ENCODE measurements at places on chromosomes 5 and 9.
A peak's percentile ranks its signal among the peaks of the same experiment; 100 is the strongest.

DNA sequence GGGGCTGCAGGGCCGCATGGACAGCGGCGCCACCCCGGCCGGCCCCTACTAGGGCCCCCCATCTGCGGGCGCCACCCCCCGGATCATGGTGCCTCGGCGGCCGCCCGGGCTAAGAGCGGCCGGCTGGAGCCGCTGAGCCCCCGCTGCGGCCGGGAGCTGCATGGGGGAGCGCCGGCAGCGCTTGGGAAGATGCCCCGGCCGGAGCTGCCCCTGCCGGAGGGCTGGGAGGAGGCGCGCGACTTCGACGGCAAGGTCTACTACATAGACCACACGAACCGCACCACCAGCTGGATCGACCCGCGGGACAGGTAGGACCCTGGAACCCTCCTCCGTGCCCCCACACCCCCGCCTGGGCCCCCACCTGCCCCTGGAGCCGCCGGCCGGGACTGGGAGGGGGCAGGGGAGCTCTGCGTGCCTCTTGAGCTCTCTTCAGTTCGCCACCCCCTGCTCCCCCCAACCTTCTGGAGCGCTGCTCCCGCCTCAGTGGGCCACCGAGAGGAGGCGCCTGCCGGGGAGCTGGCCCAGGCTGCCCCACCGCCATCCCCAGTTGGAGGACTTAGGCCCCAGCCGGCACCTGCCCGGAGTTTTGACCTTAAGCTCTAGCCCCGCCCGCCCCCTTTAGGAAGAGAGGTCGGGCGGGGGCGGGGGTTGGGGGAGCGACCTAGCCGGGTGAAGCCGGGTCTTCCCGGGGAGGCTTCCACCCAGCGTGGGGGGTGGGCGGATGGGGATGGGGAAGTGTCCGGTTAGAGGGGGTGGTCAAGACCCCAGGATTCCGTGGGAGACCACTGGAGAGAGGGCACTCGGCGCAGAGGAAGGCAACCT lies 730 bp downstream of the WWC1 start:
- DNase-seq = no peak

GRCh38 chr5:107674655-107675054 lies 3.9 kb upstream of the EFNA5 start:
- no peak for DNase-seq

DNA sequence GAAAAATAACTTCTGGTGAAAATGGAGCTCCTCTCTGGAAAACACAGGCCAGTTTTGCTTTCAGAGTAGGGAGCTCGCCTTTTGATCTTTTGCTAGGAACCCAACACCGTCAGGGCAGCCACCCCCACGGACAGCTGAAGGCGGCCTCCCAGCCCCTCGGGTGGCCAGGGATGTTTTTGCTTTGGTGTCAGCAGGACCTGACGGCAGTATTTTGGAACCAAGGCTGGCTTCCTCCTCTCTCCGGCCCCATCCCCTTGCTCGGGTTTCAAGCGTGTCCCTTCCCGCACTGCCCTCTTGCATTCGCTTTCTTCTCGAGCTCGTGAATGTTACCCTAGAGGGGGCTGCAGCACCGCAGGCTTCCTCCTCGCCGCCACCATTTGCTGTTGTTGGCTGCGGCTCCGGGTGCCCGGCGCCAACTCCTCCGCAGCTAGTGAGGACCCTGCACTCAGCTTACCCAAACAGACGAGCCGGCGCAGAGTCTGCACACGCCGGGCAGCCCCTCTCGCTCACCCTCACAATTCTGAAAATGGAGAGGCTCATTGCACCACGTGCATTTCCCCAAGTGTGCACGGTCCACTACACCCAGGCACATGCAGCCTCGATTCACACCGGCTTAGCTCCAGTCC lies 35.5 kb upstream of the ADAMTSL1 start:
- no peak for DNase-seq

DNA sequence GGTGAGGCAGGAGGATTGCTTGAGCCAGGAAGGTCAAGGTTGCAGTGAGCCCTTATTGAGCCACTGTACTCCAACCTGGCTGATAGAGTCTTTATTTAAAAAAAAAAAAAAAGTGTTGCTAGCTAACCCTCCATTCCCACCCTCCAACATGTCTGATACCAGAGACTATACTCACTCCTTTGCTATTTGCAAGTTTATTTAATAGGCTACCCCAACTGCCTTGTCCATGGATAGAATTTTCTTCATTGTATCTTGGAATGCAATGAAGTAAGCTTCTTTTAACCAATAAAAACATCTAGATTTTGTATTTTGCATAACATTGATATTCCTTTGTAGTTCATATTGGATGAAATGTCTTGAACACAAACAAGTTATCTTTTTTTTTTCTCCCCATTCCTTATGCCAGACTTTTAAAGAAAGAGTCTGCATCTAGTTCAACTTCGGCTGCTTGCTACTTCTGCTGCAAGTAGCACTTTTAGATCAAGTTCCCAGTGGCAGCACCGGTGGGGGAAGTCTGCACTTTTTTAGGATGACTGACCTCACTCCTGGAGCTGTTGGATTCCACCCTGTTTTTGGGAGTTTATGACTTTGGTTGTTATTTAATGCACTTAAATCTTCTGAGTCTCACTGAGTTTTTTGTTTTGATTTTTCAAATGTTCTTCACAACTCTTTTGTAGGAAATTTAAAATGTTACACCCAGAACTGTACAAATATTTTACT lies 112.5 kb downstream of the UHRF2 start:
- DNase-seq = no peak

DNA sequence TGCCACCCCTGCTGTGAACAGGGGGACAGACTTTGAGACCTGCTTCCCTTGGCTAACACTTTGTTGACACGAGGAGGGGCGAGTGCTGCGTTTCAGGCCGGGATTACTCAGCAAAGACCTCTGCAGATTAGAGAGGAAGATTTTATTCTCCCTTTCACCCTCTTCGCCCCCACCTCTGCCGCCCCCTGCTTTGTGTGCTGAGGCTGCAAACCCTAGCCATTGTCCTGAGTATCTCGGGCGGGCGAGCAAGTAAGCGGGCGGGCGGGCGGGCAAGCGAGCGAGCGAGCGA lies 6.0 kb downstream of the ISL1 start:
- no peak for DNase-seq

DNA sequence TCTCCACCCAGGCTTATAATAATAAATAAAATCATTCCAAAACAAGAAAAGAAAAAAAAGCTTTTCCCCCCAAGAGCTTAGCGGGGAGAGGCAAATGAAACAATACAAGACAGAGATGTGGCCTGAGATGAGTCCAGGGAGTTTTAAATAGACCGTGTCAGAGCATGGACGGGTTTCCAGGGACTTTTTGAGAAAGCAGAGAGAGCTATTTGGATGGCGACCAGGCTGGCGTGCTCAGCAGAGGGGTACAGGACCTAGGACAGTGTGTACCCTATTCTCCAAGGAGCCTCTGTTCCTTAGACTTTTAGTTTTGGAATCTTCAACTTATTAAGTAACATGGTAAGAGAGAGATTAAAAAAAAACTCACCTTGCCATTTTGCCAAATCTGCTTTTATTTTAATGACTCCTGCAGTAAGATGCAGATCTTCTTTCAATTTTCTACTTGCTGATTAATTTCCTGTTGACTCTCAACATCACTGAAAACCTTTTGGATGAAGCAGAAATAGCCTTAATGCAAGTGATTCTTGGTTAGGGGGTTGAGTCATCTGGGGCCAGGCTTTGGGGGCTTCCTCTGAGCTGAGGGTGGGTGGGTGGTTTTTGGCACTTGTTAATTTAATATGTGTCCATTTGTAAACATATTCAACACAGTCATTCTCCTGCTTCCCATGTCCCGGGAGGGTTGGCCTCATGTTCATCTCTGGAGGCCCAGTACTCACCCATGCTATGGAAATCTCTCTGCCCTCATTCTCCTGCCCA lies 49.6 kb upstream of the OSMR start:
- no peak for DNase-seq

- peak; percentile 23 for DNase-seq
These were observed 22.4 kb downstream of the CCL28 start for GRCh38 chr5:43389679-43390329.

DNA sequence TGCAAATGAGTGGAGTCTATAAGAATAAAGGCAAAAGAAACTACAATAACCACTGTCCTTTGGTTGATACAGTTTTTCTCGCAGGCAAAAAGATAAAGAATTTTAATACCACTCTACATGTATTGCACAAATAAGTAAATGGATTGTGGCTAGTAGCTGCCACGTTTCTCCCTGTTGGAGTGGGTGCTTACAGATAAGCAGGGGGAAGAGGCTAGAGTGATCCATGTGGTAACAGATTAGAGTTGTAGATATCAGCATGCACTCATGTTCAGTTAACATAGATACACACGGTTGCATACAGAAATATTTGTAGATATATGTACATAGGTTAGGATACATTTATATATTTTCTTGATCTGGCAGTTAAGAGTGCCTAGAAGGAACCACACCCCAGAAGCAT lies 179.5 kb downstream of the ARHGEF28 start:
- DNase-seq = no peak

DNA sequence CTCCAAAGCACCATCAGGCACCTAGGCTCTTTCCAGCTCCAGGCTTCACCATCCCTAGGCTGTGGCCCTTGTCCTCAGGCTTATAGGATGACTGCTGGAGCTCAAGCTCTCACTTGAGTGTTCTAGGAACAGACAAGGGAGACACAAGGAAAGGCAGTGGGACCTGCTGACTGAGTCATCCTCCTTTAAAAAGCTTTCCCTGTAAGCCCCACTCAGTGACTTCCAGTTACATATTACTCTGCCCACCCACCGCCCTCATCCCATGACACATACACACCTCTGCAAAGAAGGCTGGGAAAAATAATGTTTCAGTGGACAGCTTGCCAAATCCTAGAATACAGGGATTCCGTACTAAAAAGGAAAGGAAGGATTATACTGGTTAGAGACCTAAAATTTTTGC lies 154.2 kb upstream of the ZNF366 start:
- no peak for DNase-seq

- DNase-seq = no peak
These were observed 102.2 kb downstream of the SNX18 start for GRCh38 chr5:54619731-54620130.

- DNase-seq = no peak
These were observed 36.1 kb downstream of the LHFPL2 start for GRCh38 chr5:78612227-78613150.

GRCh38 chr5:82656341-82656761 lies 378.2 kb upstream of the RPS23 start:
- DNase-seq = no peak

DNA sequence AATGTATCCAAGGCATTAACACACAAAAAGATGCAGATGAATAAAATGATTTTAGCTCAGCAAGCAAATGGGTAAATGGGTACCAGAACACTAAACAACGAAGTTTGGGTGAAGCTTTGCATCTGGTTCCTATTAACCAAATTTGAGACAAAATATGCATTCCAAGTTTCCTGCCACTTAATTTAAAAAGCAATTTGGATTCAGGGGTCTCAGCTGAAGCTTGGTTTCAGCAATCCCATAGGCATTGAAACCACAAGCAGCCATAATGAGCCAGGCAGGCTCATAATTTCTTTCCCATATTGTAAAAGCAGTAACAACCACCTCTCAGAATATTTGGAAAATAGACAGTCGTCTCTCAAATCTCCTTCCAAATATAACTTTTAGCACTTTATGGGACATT lies 138.9 kb downstream of the NXNL2 start:
- no peak for DNase-seq

DNA sequence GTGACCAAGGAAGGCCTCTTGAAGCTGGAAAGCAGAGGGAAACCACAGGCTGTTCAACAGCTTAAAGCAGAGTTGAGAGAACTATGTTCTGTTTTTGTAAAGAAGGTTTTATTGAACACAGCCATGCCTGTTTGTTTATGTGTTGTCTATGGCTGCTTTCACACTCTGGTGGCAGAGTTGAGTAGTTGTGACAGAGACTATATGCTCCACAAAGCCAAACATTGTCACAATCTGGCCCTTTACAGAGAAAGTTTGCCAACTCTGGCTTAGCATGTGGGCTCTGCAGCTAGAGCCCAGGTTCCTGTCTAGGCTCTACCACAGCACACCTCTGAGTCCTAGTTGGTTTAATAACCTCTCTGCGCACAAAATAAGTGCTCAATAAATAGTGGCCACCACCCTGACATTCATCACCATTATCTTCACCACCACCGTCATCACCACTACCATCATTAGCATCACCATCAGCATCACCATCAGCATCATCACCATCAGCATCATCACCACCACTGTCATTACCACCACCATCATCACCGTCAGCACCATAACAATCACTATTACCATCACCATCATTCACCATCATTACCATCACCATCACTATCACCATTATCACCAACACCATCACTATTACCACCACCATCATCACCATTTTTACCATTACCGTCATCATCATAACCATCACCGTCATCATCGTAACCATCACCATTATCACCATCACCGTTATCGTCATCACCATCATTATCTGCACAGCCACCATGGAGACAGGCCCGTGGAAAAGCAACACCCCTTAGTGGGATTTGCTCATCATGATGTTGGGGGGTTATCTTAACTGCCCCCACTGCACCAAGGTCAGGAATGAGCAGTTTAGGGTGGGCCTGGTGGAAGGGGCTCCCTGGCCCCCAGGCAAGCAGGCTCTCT lies 18.3 kb downstream of the AKNA start:
- DNase-seq = no peak

- DNase-seq = no peak
These were observed 152.8 kb upstream of the IFNE start for GRCh38 chr9:21634951-21635350.

DNA sequence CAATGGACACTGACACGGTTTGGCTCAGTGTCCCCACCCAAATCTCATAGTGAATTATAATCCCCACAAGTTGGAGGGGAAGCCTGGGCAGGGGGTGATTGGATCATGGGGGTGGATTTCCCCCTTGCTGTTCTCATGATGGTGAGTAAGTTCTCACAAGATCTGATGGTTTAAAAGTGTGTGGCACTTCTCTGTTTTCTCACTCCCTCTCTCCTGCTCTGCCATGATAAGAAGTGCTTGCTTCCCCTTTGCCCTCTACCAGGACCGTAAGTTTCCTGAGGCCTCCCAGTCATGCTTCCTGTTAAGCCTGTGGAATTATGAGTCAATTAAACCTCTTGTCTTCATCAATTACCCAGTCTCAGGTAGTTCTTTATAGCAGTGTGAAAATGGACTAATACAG lies 115.8 kb upstream of the KIF2A start:
- no peak for DNase-seq

- DNase-seq = no peak
These were observed 251.7 kb downstream of the PAPPA start for GRCh38 chr9:116405321-116405720.

DNA sequence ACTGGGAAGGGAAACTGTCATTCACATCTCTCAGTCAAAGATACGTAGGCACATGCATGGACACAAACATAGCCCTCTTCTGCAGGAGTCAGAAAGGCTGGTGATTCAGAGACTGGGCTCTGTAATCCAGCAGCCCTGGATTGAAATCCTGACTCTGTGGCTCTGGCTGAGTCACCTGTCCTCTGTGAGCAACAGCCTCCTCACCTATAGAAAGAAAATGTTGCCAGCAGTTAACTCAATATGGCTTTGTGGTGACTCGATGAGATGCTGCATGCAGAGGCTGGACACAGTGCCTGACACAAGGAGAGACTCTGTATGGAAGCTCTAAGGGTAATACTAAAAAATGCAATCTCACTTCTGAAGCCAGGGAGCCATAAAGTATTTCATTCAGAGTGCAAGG lies 23.9 kb upstream of the CDKN2AIPNL start:
- DNase-seq = peak; percentile 12

- no peak for DNase-seq
These were observed 278.2 kb downstream of the BRINP1 start for GRCh38 chr9:119091074-119091473.

- DNase-seq = no peak
These were observed 142.6 kb upstream of the ST8SIA4 start for GRCh38 chr5:101045689-101046088.

- no peak for DNase-seq
These were observed 687.4 kb upstream of the SEMA6A start for GRCh38 chr5:117261948-117262571.

Measured in CD4-positive, alpha-beta T cell (primary cell).